Stimulated activated CD8-positive, alpha-beta memory T cell treated with anti-CD3 and anti-CD28 coated beads, Interleukin-12 subunit alpha, Interleukin-12 subunit beta, amount 100 ng/mL, for 4 hours (primary cell): ENCODE measurements at places on chromosomes 6 and 20.

DNA sequence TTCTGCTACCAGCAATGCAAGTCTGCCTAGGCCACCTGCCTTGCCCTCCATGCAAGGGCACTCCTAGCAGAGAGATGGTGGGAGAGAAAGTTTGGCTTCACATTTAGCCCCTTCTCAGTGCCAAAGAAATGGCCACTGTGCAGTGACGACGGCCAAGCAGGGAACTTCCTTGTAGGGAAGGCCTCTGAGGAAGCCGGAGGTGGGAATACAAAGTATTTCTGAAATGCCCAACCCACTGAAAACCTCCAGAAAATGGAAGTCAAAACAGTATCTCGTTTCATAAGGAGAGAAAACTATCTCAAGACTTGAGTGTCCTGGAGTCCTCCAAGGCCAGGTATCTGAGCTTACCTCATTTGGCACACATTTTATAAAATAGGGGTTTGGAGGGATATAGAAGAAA is 42.7 kb downstream of the JAG1 start:
- DNase-seq = no peak

- no peak for DNase-seq
Observed at GRCh38 chr6:154297721-154298120, 58.9 kb downstream of the IPCEF1 start.

DNA sequence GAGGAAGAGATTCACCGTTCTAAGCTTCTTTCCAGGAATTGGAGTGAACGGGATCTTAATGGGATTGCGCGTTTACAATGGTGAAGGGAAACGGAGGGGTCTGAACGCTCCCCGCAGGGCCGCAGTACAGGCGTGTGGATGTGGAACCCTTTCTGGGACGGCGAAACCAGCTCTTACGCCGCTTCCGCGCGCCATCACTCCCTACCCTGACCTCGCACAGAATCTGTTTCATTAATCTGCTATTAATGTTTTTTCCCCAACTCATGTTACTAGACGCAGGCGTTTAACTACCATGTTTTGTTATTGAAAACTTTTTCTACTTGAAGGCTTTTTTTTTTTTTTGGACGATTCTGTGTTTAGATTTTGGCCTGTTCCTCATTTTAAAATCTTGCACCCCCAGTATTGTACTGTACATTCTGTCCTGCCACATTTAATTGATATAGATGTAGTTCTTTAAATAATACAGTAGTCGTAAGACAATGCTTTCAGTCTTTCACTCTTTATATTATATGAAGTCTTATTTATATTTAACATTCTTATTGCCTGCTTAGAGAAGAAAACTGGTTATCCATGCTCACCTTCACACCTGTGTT is 696 bp upstream of the SUPT3H start:
- no peak for DNase-seq

DNA sequence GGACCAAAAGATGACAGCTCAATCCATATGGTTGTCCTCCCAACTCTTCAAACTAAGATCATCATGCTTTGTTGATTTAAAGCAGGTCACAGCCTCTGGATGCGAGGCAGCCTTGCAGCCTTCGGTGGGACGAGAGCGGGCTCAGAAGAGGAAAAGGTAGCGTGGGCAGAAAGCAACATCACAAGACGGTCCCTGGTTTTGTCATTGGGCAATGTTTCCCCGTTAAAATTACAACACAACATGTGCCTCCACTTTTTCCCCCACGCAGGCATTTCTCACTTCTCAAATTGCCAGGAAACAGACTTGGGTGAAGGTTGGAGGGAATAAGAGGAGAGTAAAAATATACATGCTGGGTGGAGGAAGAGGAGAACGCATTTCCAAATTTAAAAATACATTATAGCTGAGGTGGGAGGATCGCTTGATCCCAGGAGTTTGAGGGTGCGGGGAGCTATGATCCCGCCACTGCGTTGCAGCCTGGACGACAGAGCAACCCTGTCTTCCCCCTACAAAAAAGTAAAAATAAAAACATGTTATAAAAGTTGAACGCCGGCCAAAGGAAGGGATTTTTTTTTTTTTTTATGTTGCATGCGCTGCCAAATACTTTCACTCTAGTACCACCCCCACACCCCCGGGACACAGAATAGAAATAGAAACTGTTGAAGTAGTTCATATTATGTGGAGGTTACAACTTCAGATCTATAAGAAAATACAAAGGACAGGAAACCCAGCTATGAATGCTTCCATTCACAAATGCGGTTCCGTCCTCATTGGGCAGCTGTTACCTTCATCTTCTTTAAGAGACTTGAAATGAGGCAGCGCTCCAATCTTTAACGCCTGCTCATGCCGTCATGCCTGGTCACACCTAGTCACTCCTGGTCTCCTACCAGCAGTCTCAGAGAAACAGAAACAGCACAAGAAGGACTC is 13.9 kb upstream of the NAA20 start:
- DNase-seq = no peak

GRCh38 chr6:16267428-16268263 is 29.3 kb downstream of the GMPR start:
- DNase-seq = no peak

GRCh38 chr6:163999475-164000125 is 585.1 kb downstream of the QKI start:
- no peak for DNase-seq

DNA sequence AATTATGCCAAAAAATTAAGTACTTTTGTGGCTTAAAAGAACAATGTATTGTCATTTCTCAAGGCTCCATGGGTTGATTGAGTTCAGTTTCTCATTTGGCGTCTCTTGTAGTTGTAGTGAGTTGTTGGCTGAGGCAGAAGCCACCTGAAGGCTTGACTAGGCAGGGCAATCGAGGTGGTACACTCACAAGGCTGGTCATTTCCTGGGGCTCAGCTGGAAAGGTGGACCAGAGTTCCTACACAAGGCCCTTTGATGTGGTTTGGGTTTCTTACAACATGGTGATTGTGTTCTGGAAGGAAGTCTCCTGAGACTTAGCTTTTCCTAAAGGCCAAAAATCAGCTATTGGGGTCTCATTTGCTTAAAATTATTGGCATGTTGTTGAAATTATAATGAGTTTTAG is 22.6 kb downstream of the MAS1 start:
- no peak for DNase-seq

- DNase-seq = no peak
Observed at GRCh38 chr20:32278199-32278643, 770 bp downstream of the KIF3B start.

DNA sequence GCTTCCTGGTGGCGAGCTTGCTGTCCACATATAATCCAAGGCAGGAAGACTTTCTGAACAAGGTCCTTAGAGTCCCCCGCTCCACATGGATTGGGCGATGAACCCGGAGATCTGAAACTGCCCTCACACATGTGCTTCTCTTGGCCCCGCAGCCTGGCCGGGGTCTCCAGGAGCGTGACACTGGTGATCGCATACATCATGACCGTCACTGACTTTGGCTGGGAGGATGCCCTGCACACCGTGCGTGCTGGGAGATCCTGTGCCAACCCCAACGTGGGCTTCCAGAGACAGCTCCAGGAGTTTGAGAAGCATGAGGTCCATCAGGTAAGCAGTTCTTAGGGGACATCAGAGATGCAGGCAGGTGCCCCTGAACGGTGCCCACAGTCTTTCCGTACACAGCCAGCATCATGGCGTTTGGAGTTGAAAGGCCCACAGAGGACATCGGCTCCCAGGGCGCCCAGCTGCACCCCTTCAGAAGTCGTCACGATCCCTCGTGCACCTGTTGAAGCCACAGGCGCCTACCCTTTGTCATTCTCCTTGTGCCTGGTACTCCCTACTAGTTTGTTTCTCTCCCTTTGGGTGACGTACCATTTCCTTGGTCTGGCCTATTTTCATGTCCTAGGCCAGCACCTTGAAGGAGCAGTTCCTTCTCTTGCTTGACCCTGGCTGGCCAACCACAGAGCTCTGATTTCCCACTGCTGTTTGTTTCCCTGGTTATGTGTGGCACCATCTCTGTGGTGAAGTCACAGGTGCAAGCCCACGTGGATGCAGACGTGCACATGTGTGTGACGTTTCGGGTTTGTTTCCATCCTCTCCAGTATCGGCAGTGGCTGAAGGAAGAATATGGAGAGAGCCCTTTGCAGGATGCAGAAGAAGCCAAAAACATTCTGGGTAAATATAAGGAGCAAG is 43.3 kb upstream of the IRF4 start:
- DNase-seq = no peak

DNA sequence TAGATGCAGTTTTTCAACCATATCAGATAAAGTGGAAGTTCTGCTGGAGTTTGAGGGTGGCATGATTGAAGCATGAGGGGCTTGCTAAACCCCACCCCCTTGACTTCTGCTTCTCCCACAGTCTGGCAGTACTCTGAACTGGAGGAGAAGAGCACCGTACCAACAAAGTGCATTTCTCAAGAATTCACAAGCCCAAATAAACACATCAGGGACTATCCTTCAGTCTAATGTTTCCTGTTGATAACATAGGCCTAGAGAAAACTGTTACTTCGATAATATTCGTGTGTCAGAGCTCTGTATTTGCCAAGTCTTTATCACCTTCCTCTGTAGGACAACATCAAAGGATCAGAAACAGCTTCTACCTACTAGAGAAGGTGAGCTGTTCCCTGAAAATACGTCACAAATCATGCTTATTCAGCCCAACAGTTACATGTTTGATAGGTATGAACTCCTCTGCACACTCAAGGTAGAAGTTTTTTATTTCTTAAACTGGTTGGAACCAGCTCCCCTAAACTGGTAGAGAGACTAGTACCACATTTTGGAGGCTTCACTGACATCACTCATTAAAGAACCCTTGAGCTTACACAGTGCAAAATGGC is 153.2 kb upstream of the PRND start:
- DNase-seq = no peak

- DNase-seq = no peak
Observed at GRCh38 chr6:149480502-149481280, 4.1 kb downstream of the ZC3H12D start.

- no peak for DNase-seq
Observed at GRCh38 chr6:161035182-161035980, 43.8 kb downstream of the MAP3K4 start.

DNA sequence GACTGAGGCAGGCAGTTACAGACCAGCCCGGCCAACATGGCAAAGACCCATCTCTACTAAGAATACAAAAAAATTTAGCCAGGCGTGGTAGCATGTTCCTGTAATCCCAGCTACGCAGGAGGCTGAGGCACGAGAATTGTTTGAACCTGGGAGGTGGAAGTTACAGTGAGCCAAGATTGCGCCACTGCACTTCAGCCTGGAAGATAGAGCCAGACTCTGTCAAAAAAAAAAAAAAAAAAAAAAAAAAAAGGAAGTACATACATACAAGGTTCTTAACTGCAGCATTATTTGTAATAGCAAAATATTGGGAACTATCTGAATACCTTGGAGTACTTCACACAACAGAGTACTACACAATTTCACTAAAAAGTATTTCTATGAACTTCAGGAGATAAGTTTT is 183.5 kb upstream of the OLIG3 start:
- no peak for DNase-seq

DNA sequence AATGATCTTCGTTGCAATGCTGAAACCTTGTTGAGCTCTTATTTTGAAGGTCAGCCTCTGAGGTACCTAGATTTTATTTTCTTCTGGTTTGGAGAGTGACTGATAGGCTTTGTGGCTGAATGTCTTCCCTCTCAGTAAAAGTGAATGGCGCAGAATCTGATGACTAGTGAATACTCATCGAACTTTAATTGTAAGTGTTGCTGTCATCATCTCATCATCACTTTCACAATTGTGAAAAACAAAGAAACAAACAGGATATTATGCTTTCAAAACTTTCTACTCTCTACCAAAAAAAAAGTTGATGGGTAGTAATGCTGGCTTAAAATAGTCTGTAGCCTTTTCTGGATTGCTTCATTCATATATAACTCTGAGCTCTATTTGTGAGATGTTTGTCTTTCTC is 239.5 kb upstream of the RAB32 start:
- DNase-seq = no peak

DNA sequence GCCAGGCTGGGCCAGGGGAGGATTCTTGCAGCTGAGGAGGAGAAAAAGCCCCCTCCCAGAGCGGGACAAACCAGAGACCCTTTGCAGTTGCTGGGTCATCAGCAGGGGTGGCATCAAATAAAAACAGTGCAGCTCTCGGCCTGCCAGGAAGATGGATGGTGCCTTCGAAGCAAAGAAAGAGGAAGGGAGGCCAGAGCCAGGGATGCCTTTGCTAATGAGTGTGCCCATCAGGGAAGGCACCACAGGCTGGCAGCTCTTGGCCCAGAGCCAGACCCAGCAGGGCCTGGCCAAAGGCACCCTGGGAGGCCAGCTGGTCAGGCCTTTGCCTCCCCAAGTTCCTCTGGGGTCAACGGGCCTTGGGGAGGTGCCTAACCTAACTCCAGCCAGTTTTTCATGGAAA is 26.3 kb upstream of the ZNF318 start:
- no peak for DNase-seq

GRCh38 chr6:159729598-159730331 is 2.5 kb downstream of the WTAP start:
- DNase-seq = no peak

DNA sequence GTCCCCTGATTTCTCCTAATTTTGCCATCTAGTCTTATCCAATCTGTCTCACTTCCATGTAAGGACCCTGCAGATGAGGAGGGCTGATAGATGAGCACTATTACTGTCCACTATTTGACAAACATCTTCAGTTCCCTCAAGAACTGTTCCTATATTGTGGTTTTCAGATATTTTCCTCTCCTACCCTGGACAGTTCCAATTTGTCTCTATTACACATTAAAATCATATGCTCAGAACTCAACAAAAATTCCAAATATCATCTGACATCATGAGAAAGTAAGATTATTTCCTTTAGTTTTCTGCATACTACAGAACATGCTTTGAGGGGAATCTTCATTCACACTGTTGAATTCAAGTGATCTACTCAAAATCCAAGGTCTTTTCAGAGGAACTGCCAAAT is 265.6 kb upstream of the ARID1B start:
- DNase-seq = no peak

- no peak for DNase-seq
Observed at GRCh38 chr20:62058941-62059340, 6.7 kb downstream of the TAF4 start.

DNA sequence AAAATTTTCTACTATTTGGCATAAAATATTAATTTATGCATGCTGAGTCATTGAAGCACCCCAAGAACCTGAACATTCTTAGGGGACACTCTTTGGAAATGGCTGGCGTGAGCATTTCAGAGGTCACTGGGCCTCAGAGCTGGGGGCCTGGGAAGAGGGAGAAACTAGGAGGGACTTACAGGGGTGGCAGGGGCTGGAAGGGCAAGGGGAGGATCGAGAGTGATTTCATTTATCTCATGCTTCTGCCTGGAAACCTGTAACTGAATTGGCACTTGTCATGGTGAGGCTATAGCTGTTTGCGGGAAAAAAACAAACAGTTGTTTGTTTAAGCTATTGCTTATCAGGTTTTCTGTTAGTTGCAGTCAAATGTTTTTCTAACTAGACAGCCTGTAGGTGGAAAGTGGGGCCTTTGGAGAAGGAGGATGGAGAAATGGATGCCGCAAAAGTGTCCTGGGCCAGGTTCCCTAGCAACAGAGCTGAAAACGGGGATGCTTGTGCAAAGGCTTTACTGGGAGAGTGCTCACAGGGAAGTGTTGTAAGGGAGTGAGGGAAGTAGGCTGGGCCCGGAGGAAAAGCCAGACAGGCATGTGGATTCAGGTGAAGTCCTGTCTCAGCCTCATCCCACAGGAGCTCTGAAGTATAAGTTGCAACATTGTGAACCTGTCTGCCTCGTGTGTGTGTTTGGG is 36.4 kb upstream of the KAT14 start:
- DNase-seq = no peak
